Cardiac muscle cell (in vitro differentiated cells and primary cell): ENCODE measurements at places on chromosomes 3 and 15.

DNA sequence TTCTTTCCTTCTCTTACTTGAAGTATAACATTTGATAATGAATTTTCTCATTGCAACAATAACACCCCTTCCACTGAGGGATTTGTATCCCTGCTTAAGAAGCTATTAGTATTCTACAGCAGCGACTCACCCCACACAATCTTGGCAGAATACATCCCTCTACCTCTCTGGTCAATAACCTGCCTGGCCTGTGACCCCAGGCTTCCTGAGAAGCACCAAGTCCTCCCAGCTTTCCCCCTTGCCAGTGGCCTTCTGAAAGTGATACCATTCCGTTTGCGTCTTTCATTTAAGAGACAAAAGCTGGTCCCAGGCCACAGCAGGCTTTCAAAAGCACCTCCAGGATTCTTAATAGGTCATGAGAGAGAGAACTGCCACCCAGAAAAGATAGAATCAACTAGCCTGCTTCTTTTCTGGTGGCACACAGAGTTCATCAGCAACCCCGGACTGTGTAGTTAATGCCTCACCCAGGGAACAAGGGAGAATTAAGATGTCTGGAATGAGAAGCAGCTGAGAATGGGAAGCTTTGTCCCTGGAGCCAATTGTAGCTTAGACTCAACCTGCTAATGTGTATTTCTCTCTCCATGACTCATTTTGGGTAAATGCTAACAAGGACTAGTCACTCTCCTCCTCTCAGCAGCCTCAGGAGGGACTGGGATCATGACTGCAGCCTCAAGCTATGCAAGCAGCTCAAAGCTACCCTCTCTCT is 101.0 kb upstream of the CPNE4 start:
- peak; percentile 79 for DNase-seq

GRCh38 chr3:194661946-194662345 is 10.0 kb downstream of the LSG1 start:
- DNase-seq: peak; percentile 3

GRCh38 chr3:107938143-107938542 is 152.7 kb downstream of the CD47 start:
- DNase-seq: peak; percentile 72

DNA sequence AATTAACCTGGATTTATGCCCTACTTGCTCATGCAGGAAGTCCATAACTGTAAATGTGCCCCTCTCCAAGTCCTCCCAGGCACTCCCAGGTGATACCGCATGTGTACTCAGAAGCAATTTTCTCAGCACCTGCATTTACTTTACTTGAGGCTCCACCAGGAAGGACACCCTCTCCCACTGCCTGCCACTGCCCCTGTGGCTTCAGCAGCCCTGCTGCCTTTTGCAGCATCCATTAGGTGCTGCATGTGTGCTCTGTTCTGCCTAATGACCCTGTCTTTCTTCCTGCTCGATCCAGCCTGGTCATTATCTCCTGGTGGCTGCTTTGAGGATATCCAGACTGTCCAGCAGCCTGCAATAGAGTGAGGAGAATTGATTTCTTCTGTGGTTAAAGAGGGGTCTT is 107.6 kb upstream of the SEMA6D start:
- DNase-seq: no peak

DNA sequence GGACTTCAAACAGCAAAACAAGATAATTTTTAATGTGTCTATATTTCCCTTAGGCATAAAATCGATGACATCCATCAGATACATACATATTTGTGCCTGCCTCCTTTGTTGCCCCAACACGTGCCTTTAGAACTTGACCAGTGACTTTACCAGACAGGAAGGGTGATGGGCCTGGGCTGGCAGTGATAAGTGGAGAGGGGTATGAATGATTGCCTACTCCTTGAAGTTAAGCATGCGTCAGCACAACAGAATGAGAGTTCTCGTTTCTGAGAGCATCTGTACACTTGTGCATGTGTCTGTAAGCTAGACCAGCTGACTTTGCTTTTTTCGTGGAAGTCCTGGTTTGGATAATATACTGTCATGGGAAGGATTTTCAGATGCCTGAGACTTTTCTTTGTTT is 54.9 kb upstream of the COL6A6 start:
- no peak for DNase-seq

- DNase-seq: no peak
Observed at GRCh38 chr3:32448686-32449474, 53.8 kb downstream of the CMTM6 start.
